CD8-positive, alpha-beta T cell (primary cell): ENCODE measurements at places on chromosomes 11 and 22.

DNA sequence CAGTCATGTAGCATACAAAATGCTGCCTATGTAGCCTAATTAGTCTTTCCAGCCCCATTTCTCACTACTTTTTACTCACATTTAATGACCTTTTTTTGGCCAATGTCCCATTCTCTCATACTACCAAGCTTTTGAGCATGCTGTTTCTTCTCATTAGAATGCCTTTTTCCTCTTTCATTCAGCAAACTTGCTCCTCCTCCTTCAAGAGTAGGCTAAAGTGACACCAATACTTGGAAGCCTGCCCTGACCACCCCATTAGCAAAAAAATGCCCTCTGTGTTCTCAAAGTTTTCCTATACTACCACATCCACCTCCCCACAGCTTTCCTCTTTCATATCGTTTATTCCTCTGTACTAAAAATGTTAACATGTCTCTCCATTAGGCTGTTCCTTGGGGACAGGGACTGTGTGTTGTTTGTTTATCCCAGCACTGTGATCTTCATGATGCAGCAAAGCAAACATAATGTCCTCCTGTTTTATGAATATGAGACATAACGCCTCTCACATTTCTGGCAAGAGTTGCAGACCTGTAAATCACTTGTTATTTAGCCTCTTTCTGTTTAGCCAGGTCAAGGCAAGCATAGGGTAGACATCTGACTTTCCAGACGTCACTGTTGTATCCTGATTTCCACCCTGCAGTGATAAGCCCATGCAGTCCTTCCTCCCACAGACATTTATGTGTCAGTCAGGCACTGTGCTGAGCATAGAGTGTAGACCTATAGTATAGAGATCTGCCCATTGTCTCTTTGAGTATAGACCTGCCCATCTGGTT lies 62.0 kb upstream of the UCP3 start:
- DNase-seq: no peak

DNA sequence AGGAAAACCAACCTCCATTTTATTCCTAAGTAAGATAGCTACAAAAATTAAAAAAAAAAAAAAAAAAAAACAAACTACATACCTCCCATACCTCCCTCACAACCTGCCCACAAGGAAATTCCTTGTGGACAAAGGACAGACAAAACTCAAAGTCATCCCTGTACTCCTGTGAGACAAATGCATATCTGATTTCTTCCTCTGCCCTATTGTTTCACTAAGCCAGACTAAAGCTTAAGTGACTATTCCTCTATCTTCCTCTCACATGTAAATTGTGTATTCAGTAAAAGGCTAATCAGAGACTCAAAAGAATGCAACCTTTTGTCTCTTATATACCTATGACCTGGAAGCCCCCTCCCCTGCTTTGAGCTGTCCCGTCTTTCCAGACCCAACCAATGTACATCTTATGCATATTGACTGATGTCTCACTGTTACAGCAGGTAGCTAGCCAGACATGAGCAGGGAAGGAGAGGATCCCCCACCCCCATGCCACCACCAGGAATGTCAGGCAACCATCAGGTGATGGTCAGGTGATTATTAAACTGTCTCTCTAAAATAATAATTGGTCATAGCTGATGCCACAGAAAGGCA lies 289.4 kb downstream of the SBF2 start:
- DNase-seq: no peak

GRCh38 chr11:1876361-1877063 lies 15.2 kb downstream of the PRR33 start:
- DNase-seq: no peak

- DNase-seq: no peak
Measured at GRCh38 chr11:28794405-28794804, 686.2 kb downstream of the METTL15 start.

GRCh38 chr11:133952199-133953190 lies 4.3 kb downstream of the IGSF9B start:
- no peak for DNase-seq
